Stimulated activated CD4-positive, alpha-beta T cell treated with anti-CD3 and anti-CD28 coated beads, TNF-alpha, amount 100 ng/mL, for 24 hours (primary cell): ENCODE measurements at places on chromosomes 6 and 20.

- no peak for DNase-seq
These were observed 25.9 kb downstream of the ZBP1 start for GRCh38 chr20:57594092-57594951.

GRCh38 chr6:49801525-49801924, 14.4 kb upstream of the PGK2 start:
- DNase-seq = no peak

DNA sequence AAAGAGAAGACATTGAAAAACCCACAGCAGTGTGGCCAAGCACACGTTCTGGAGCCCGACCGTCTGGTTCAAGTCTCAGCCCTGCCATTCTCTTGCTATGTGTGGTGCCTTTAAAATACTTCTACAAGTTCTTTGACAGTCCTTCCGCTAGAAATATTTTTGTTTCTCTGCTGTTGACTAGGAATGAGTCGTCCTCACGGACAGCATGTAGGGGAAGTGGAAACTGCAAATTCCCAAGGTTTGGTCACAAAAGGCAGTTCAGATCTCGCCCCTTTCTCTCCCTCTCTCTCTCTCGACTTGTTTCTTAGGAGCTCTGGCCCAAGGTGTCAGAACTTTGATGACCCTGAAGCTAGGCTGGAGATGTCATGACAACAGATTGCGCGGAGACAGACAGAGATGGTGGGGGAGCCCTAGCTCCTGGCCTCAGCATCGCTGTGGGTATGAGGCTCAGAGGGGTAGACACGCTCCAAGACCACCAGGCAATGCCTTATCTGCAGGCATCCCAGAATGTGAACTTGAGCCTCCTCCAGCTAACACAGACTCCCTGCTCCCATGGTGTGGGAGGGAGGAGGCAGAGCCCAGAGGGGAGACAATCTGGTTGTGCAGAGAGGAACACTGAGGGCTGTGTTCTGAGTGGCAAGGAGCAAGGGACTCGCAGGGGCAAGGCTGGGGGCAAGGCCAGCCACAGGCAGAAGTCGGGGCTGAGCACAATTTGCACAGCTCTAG, 368.9 kb upstream of the SULF2 start:
- no peak for DNase-seq

DNA sequence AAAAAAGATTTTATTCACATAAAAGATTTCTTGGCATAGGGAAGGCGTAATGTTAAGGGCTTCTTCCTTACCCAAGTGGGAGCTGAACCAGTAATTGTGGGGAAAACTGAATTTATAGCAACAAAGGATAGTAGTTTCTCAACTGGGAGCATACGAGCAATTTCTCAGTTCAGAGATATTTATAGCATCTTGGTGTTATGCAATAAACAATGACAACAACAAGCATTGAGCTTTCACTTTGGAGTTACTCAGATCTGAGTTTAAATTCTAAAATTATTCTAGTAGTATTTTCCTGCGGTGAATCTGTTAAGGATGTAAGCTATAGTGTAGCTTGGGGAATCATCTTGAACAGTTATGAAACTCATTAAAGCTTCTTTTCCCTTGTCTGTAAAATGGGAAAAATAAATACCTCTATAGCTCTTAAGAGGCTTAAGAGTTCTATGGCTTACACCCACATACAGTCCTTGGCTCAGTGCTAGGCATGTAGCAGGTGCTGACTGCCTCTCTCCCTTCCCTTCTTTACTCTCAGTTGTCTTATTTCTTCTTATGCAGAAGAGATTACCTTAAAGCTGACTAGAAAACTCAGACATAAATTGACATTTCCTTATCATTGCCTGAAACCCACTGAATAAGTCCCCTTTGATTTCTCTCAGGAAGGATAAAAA, 58.8 kb downstream of the SAMD5 start:
- no peak for DNase-seq

- DNase-seq = no peak
These were observed 8.7 kb downstream of the ARMC12 start for GRCh38 chr6:35745509-35745908.

GRCh38 chr20:23231561-23232218, 118.9 kb upstream of the NXT1 start:
- DNase-seq = no peak

DNA sequence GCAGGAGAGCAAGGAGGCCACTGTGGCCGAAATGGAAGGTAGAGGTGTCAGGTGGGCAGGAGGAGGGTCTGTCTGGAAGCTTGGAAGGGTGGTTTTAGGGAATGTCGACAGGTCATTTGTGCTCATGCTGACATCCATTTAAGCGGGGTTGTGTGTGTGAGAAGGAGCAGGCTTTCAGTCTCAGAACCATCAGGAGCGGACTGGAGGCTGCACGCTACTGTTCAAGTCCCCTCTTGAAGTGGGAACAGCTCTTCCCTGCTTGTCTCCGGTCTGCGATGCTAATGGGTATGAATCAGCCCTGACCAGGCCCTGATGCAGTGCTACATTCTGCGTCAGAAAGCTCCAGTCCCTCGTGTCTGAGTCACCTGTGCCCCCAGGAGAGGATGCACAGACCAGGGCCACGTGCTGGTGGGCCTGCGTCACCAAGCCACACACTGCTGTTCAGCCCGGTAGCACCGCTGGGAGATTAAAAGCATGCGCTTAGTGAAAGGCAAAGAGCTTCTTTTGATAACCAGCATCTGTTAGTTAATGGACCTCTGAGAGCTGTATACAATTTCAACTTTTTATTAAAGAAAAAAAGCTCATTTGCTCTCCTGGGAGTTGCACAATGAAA, 58.0 kb downstream of the APCDD1L start:
- no peak for DNase-seq

DNA sequence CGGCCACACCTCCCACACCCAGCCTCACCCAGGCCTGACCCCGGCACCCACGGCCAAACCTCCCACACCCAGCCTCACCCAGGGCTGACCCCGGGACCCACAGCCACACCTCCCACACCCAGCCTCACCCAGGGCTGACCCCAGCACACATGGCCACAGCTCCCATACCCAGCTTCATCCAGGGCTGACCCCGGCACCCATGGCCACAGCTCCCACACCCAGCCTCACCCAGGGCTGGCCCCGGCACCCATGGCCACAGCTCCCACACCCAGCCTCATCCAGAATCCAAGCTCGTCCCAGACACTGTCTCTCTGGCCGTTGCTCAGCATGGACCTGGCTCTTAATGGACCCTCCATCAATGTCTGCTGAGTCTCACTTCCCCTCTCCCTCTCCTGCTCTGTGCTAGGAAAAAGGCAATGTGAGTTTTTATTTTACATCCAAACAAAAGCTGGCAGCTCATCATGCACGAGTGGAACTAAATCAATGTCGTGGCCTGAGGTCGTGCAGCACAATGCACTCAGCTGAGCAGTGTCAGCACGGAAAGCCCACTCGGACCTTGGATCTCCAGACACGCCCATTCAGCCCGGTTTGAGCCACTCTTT, 36.1 kb downstream of the NINL start:
- DNase-seq = no peak

DNA sequence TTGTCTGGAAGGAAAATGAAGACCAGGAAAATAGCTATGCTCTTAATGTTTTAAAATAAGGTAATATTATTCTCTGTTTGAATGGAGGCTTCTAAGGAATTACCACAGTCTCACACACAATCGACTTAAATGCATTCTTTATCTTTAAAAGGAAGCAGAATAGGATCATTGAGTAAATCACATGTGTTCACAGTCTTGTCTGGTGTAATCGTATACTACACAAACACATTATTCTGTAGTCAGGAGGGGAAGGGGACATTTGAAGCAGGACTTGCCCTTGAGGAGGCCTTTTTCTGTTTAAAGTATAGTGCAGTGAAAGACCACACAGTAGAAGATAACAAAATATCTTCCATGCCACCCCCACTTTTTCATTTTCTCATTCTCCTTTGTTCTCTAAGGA, 20.6 kb upstream of the REV3L start:
- DNase-seq = no peak

DNA sequence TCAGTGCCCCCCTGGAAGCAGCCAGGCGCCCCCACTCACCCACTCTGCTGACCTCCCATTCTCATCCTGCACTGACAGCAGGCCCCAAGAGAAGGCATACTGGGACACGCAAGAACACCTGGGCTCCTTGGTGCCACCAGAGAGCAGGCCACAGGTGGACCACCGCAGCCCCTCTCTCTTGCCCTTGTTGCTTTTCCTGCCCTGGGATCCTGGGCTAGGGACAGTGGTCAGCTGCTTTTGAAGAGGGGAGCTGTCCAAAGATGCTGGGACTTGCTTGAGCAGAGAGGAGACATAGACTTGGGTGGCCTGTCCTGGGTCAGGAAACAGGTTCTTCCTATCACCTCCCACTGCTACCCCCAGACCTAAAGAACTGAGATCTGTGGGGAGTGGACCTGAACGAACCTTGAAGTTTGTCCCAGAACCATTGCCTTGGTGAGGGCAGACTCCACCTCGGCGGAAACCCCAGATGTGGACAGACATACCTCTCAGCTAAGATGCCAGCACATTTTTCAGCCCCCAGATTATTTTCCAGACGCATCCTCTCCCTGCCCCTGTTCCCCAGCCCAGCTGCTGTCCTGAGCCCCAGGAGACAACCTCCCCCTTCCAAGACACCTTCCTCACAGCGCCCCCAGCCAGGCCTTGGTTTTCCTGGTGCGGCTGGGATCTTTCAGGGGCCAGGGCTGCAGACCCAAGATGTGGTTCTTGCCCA, 1.1 kb downstream of the GLP1R start:
- DNase-seq = no peak
